ENCODE measurements at places on chromosomes 4 and X.

DNA sequence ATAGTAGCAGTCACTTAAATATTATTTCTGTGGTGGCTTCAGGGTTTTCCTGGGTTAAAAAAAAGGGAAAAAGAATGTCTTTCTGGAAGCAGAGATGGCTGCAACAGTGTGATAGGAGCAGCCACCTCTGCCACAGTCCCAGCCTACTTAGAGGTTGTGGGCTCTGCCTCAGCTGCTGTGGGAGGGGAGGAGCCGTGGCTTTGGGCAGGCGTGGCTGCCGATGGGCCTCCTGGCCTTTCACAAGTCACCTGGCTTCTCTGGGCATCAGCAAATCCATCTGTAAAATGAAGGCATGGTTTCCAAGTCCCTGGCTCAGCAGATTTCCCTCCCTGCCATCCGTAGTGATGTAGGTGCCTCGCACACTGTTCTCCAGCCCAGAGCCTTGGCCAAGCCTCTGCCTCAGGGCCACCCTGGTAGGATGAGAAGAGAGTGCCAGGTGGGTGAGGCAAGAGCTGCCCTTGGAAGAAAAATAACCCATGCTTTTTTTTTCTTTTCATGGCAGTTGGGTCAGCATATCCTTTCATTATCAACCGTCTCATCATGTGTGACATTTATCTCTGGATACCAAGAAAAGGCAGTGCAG, 66.1 kb downstream of the PTTG2 start:
- no peak for DNase-seq

DNA sequence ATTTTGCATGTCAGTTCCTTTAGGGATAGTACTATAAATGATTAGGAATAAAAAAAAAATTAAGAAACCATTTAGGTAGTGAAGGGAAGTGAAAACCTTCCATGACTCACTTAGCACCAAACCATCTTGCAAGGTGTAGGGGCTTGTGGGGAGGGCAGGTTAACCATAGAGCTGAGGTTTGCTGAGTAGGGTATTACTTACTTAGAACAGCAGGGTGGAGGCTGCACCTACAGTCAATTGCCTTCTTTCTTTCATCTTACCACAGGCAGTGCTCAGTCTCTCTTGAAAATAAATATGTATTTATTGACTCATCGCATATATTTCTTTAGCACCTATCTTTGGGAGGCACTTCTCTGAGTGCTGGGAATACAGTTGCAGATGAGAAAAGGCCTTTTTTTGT, 104.9 kb upstream of the GIMD1 start:
- DNase-seq = no peak

- DNase-seq = no peak
Observed at GRCh38 chr4:181350615-181351415, 892.4 kb upstream of the TENM3 start.

GRCh38 chrX:53321230-53321942, 40.0 kb upstream of the IQSEC2 start:
- no peak for DNase-seq

- DNase-seq = peak; percentile 91
Observed at GRCh38 chrX:74450803-74451449, 29.6 kb downstream of the SLC16A2 start.

- no peak for DNase-seq
Observed at GRCh38 chr4:165410214-165410613, 31.4 kb downstream of the CPE start.

GRCh38 chr4:182212211-182212761, 30.9 kb upstream of the TENM3 start:
- peak; percentile 42 for DNase-seq

Measured in EL (cell line).